ENCODE measurements at places on chromosomes 13 and 19.

GRCh38 chr13:42533336-42533591, 40.7 kb upstream of the TNFSF11 start:
- no peak for DNase-seq

- DNase-seq, result no peak
Measured at GRCh38 chr13:75762076-75762937, 126.2 kb downstream of the LMO7 start.

DNA sequence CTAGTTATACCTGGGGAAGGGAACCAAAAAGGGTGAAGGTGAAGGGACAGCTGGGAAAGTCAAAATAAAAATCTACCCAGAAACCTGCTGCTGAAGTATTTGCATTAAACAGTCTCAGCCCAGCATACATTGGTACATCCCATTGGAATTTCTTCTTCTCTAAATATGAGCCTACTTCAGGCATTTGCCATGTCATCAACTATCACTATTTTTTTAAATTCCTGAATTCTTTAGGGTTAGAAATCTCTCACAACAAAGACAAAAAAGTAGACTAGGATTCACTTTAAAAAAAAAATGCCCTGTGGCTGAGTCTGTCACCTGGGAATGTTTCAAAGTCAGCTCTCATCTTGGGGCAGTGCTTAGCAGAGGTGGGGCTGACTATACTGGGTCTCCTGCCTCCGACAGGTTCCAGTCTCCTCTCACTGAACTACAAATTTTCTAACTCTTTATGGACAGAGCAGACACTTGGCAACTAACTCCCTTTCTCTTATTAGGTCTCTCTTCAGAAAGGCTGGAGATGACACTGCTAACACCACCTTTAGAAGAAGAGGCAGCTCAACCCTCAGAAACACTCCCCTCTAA, 141.2 kb downstream of the LHFPL6 start:
- no peak for DNase-seq

GRCh38 chr19:10593820-10594637, 6.9 kb upstream of the AP1M2 start:
- DNase-seq, result no peak

DNA sequence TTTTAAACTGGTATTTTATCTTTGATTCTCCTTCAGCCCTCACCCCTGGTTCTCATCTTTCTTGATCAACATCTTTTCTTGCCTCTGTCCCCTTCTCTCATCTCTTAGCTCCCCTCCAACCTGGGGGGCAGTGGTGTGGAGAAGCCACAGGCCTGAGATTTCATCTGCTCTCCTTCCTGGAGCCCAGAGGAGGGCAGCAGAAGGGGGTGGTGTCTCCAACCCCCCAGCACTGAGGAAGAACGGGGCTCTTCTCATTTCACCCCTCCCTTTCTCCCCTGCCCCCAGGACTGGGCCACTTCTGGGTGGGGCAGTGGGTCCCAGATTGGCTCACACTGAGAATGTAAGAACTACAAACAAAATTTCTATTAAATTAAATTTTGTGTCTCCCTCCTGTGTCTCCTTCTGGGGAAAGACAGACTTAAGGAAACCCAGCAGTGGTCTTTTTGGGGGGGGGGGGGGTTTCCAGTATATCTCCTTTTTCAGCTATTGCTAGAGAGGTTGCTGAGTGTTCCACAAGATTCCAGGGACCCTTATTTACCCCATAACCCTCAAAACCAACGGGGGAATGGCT, 1.5 kb upstream of the RAD23A start:
- DNase-seq, result no peak

DNA sequence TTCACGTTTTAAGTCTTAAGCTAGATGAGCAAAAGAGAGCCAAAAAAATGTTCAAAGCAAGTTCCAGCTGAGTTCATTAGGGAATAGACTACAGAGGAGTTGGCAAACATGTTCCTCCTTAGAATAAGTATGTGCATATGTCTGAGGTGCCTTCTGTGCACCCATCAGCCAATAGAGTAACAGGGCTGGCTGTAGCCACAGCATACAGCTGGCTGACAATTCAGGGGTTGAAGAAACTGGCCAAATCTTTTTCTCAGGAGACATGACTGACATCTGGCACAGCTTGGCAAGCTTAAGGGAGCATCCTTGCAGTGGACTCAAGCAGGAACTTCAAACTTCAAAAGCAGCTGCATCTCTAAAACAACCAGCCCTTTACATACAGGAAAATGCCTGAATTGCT, 414.8 kb upstream of the PCDH20 start:
- no peak for DNase-seq

DNA sequence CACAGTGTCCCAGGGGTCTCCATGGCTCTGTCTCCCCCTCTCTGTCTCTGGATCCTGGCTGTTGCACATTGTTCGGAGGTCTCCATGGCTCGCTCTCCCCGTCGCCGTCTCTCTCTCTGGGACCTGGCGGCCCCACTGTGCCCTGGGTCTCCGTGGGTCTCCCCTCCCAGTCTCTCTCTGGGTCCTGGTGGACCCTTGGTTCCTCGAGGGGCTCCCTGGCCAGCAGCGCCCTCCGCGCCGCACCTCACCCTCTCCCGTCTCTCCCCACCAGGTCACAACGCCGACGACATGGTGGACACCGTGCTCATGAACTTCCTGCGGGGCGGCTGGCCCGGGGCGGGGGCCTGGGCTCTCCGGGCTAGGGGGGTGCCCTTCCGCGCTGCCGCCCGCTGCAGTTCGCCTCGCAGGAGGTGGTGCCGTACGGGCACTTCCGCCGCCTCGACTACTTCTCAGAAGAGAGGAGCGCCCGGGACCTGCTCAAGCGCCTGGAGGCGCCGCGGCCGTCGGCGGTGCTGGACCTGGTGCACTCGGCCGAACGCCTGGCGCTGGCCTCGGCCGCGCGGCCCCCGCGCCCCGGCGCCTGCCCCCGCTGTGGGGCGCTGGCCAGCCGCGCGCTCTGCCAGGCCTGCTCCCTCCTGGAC, 29.1 kb downstream of the SIGLEC5 start:
- DNase-seq, result no peak

- DNase-seq, result no peak
Measured at GRCh38 chr19:54708781-54709180, 15.5 kb upstream of the KIR3DL3 start.

DNA sequence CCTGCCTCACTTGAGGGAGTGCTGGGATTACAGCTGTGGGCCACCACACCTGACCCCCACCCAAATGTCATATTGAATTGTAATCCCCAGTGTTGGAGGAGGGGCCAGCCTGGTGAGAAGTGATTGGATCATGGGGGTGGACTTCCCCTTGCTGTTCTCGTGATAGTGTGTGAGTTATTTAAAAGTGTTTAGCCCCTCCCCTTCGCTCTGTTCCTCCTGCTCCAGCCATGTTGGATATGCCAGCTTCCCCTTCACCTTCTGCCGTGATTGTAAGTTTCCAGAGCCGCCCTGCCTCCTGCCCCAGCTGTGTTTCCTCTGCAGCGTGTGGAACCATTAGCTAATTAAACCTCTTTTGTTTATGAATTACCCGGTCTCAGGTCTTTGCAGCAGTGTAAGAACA, 13.7 kb downstream of the CHAMP1 start:
- DNase-seq, result no peak

GRCh38 chr19:8028951-8029491, 23.5 kb upstream of the CCL25 start:
- DNase-seq, result no peak

DNA sequence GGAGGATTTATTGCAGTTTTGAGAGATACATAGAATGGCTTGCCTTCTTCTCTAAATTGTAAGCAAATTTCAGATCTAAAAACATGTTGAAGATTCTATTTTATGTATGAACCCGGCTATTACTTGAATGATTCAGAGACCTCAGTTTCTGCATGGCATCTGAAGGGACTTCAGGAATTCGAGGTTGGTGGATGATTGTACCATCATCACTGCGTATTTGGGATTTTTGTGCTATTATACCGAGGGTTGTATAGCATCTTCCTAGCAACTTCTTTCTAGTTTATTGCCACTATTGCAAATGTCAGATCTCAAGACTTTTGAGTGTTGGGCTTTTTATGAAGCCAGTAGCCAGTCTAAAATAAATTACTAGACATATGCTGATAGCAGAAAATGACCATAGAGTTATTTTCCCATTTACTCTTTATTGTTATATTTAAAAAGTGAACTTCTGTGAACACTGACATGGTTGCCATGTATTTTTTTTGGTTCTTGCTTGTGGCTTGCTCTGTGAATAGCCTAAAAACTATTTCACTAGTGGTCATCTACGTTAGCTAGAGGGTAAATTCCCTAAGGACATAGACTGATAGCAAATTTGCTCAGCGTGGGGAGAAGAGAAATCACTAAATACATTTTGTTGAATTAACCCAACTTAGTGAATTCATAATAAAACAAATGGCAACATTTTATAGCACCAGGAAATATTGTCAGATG, 70.6 kb upstream of the KLF12 start:
- DNase-seq, result no peak

- DNase-seq, result no peak
Measured at GRCh38 chr13:65724226-65724625, 1505.9 kb downstream of the PCDH9 start.

GRCh38 chr19:31518216-31519020, 169.2 kb upstream of the TSHZ3 start:
- no peak for DNase-seq

DNA sequence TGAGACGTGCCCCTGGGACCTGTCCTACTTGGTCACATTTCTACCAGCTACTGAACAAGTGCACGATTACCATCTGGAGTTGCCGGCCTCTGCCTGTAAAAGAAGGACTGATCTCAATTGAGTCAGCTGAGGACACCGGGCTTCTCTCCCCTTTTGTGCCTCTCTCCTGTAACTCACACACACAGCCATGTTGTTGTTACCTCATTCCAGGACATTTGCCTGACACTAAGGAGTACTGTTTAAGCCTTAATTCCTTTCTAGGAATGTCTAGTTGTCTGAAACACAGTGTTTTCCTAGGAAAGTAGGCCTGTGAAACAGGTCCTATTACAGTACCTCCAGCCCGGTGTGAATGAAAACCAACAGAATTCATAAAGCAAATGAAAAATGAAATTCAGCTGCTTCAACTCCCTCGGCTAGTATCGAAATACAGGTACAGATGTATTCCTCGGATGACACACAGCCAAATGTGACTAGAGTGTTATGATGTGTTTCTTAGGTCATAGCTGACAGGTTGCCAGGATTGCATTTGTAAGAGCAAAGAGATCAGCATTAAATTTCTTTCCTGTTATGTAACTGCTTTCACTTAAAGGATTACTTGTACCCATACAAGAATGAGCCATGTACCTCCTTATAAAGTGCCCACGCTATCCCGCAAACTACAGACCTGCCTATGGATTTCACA, 152.0 kb upstream of the IRS2 start:
- no peak for DNase-seq

- no peak for DNase-seq
Measured at GRCh38 chr13:80141123-80141849, 199.6 kb downstream of the SPRY2 start.

DNA sequence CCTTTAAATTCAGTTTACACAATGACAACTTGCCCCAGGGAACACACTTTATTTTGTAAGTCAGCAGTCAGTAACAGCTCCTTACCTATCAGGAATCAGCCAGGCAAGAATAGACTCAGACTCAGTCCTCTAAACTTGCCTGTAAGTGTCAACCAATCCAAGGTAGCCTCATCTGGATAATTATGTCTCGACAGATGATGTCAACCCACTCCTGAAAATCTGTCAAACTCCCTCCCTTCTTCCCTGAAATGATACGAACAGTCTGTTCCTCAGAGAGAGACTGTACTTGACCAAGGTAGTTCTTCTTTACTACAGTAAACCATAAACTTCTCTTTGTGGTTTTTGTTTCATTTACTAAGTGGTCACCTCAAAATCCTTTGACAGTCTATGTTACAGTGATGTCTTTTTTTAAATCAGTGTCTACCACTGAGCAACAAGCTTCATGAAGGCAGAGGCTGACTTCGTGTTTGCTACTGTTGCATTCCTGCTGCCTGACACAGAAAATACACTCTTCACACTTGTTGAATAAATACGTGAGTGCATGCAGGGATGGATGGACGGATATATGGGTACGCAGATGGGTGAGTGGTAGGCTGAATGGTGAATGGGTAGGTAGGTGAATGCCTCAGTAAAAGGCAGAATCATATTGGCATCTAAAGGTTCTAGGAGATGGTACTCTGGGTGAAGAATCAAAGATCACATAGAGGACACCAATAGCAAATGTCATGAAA, 17.5 kb upstream of the FREM2 start:
- DNase-seq, result no peak

DNA sequence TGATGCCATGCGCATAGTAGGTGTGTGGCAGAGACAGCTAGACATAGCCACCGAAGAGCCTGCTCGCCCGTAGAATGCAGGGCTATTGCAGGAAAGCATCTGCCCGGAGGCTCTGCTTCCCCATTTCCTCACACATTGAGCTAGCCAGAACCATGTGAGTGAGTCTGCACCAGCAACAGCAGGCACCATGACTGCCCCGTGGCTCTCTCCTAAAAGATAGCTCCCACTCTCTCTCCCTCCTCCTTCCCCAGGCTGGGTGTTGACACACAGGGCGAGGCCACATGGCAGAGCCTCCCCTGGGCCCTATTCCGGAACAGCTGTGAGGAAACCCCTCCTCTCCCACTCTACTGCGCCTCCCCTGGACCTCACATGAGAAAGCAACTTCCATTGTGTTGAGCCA, 52.3 kb upstream of the ATP12A start:
- DNase-seq, result peak; percentile 61

DNA sequence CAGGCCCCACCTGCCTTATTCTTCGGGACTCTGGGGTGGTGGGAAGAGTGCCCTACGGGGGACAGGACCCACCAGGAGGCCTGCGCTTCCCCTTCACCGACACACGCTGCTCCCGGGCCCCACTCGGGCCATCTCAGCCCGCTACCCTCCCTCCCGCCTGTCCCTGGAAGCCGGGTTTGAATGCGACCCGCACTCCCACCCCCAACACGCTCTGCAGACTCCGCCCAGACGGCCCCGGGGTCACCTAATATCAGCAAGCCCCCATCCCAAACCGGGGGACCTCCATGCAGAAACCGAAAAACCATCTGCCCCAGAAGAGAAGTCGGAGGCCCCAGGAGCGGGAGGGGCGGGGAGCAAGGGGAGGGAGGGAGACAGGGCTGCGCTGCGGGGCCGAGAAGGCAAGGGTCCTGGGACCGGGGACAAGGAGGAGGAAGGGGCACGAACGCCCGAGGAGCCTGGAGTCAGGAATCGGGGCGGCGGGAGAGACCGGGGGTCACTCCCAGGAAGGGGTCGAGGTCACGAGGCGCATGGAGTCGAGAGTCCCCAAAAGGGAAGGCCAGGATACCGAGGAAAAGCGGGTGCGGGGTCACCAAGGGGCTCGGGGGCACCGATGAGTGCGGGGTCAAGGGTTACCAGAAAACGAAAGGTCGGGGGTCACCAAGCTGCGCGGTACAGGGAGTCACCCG, 766 bp downstream of the SBNO2 start:
- no peak for DNase-seq
